Activated CD8-positive, alpha-beta memory T cell treated with anti-CD3 and anti-CD28 coated beads for 4 hours (primary cell): ENCODE measurements at places on chromosomes 7 and 10.

DNA sequence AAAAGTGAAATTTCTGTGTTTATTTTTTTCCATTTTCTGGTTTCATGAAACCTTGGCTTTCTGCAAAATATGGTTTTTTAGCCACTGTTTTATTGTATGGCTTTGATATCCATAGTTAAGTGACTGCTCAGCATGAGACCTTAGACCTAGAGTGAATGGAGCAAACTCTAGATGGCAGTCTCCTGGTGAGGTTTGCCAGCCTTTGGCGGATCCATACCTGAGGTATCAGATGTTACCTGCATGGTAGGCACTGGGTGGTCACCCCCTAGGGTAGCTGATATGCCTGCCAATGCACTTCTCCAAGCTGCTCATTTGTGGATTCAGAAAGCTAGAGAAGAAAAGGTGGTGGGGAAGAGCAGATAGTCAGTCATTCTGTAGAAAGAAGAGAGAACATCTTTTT is 17.4 kb upstream of the FZD8 start:
- DNase-seq = no peak

- no peak for DNase-seq
These were observed 107.5 kb downstream of the CCNY start for GRCh38 chr10:35443858-35444257.

DNA sequence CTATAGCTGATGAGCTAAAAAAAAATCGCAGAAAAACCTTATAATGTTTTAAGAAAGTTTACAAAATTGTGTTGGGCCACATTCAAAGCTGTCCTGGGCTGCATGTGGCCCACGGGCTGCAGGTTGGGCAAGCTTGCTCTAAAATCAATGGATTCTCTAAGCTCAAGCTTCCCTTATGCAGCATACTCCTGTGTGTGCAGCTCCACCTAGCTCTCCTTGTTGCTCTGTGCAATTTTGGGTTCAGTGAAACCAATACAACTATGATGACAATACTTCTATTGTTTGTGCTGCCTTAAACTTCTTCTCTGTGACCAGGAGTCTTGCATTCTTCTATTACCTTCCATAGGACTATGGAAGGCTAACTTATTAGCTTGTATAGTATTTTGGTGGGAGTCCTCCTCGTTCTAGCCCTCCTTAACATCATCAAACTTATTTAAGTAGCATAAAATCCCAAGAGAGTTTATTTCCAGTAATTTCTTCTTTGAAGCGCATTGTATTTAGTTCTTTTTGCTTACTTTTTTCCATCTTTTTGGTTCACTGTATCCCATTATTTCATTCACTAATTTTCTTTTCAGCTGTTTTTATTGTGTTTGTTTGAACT is 170.9 kb upstream of the SMIM30 start:
- DNase-seq = no peak

GRCh38 chr10:116848032-116848943 is 1.0 kb upstream of the ENO4 start:
- no peak for DNase-seq

GRCh38 chr7:90853205-90853604 is 257.1 kb downstream of the CDK14 start:
- DNase-seq = no peak

- no peak for DNase-seq
These were observed 102.6 kb downstream of the SH3PXD2A start for GRCh38 chr10:103752680-103753248.

GRCh38 chr10:10295537-10295936 is 722.1 kb upstream of the CELF2 start:
- no peak for DNase-seq

GRCh38 chr7:140304191-140304799 is 94.0 kb downstream of the SLC37A3 start:
- peak; percentile 17 for DNase-seq

- DNase-seq = no peak
These were observed 57.3 kb downstream of the HELLS start for GRCh38 chr10:94602729-94603515.

DNA sequence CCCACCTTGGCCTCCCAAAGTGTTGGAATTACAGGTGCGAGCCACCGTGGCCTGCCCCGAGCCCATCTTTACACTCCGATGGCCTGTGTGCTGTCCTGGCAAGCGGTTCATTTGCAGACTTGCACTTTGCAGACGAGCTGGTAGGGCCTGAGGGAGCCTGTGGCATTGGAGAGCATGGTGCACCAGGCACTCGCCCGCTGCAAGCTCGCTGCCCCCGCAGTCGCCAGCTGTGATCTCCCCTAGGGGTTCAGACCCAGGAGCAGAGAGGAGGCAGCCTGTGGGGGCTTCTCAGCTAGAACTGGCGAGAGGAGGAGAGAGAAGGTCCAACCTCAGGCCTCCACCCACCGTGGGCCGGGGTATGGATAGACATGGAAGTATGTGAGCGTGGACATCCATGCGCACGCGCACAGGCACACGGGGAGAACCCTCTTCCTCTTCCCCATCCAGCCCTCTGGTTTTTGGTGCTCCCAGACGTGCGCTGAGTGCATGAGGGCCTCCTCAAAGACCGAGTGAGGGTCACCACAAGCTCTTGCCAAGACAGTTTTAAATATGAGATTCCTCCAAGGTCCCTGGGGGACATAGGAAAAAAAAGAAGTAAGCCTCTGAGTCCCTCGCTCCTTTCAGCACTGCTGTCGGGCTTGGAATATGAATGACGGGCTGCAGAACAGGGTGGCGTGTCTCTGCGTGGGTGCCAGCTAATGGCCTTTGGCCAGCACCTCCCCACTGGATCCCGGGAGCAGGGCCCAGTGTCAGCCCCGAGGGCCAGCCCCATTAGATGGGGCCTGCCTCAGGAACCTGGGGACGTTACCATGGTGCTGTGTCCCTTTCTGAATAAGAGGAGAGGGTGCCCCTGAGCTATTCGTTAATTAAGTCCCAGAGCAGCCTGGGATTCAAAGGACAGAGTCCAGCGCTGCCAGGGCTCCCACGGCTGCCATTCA is 15.1 kb upstream of the TTYH3 start:
- DNase-seq = no peak

- no peak for DNase-seq
These were observed 71.2 kb upstream of the COL13A1 start for GRCh38 chr10:69730251-69731156.

DNA sequence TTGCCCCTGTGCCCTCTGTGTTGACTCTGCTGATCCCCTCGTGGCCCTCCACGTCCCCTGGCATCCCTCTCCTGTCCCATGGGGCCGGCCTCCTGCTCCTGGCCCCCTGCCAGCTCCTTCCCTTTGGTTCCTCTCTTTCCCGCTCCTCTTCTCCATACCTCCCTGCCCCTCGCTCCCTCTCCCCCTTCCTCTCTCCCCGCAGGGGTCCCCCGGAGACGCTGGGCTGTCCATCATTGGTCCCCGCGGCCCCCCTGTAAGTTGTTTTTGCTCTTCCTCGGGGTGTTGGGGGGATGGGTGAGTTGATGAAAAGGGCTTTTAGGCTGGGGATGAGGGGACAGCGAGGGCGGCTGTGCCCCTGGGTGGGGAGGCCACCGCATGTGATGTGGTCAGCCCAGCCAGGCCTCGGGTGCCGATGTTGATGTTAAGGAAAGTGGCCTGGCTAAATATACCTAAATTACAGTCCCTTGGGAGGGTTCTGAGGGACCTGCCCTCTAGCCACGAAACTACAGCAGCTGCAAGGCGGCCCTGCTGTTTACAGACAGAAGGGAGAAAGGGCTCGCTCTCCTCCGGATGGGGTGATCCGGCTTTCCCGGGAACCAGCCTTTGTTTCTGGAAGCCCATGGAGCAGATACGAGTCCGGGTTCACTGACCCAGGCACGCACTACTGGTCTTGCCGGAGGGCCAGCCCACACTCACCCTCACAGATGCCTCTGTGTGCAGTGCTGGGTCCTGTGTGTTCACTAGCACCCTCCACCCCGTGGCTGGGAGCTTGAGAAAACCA is 78.8 kb downstream of the COL13A1 start:
- DNase-seq = no peak

- no peak for DNase-seq
These were observed 72.5 kb downstream of the WDR37 start for GRCh38 chr10:1128649-1129048.

DNA sequence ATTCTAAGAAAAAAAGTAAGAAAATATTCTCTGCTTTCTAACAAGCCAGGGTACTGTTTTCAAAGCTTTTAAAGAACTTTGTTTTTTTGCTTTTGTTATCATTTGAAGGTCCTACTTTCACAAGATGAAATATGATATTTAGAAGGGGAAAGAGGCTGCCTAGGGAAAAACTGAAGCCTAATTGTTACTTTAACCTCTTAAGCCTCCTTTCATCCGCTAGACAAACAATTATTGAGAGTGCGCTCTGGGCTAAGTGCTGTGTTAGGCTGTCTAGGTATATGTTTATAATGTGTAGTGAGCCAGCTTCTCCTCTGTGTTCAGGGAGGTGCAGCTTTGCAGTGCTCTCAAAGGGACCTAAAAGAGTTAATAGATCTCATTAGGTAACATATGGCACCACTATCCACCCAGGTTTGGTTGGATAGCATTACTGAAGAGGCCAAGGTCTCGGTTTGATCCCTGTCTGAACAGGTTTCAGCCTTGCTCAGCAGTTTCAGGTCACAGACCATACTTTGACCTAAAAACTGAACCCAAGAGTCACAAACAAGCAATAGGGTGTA is 17.9 kb downstream of the PDK4 start:
- no peak for DNase-seq
